PC-3 (cell line): ENCODE measurements at places on chromosomes 1 and 21. TPM values are rescaled to one million over a fixed set of nuclear protein-coding genes. Genes with fewer than 3 reads are reported as not detected.

JAM2 gene
- total RNA-seq, result not detected in 2 replicates

DNA sequence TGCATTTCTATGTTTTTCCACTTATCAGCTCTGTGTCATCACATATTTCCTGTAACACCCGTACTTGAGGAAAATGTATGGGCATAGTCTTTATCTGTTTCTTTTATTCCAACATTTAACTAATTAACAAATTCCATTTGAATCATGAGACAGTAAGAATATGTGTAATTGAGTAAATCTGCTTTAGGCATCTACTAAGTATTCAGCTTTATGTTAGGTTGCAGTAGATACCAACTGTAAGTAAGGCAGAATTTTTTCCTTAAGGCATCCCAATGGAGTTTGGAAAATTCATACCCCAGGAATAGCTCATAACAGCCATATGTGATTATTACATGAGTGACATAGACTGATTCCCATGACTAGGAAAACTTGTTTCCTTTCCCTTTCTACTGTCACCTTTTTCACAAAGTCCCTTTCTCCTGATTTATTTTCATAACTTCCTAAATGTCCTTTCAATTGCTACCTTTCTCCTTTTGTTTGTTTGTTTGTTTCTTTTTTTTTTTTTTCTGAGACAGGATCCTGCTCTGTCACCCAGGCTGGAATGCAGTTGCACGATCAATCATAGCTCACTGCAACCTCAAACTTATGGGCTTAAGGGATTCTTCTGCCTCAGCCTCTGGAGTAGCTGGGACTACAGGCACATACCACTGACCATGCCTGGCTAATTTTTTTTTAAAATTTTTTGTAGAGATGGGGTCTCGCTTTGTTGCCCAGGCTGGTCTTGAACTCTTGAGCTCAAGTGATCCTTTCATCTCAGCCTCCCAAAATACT lies 59.8 kb upstream of the CACYBP start:
- no peaks in the 10 kb centered on the region for H3K4me1 ChIP-seq
- no peaks in the 10 kb centered on the region for H3K36me3 ChIP-seq
- H3K4me3 ChIP-seq, result no peak overlapping the region
- no peak overlapping the region for H3K27ac ChIP-seq
- no peak for DNase-seq

RNU1-2 gene
- total RNA-seq, result under 0.01 TPM in 2 replicates

RNU1-3 gene
- total RNA-seq, result under 0.01 TPM in 2 replicates
